Colonic mucosa (tissue), 4 donors: ENCODE measurements at places on chromosomes 7 and 10.

- no peak for DNase-seq
Measured at GRCh38 chr7:48637382-48637781, 287.0 kb upstream of the CDC14C start.

DNA sequence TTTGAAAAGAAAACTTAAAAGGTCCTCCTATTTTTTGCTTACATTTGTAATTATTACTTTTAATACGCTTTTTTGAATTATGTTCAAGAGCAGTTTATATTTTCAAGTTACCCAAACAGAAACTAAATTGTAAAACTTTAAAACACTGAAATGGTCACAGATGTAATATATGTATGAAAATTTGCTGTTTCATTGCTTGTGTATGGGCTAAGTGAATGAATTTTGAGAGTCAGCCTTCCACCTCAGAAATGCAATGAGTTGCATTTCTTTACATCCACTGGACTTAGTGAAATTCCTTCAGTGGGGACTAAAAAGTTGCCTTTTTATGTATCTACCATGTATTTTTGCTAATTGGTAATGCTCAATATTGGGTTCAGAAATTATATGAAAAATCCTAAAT is 1.6 kb downstream of the VPS26A start:
- DNase-seq, result no peak

GRCh38 chr10:71294856-71295255 is 24.2 kb upstream of the SLC29A3 start:
- DNase-seq, result no peak

DNA sequence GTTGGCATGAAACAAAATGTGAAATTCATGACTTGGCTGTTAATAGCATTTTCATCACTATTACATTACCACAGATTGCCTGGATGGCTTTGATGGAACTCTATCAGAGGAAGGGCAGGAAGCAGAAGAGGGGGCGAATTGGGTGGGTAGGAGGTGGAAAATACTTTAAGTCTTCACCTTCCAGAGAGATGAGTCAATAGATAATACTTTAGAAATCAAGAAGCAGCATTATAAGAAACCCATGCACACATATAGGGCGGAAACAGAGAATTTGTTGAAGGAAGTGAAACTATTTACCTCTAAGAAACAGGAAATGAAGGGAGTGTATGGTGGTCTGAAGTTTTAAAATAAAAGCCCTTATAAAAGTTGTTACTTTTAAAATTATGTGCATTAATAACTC is 152.1 kb upstream of the TARP start:
- no peak for DNase-seq

GRCh38 chr7:2621061-2621828 is 10.5 kb upstream of the TTYH3 start:
- DNase-seq, result no peak

GRCh38 chr7:100247152-100247757 is 27.5 kb downstream of the PVRIG start:
- no peak for DNase-seq

- DNase-seq, result peak; percentile 69
Measured at GRCh38 chr7:7681191-7681935, 37.0 kb downstream of the RPA3 start.

- no peak for DNase-seq
Measured at GRCh38 chr7:47677664-47678063, 95.8 kb upstream of the TNS3 start.

- DNase-seq, result no peak
Measured at GRCh38 chr10:30840395-30841050, 191.1 kb downstream of the ZNF438 start.

DNA sequence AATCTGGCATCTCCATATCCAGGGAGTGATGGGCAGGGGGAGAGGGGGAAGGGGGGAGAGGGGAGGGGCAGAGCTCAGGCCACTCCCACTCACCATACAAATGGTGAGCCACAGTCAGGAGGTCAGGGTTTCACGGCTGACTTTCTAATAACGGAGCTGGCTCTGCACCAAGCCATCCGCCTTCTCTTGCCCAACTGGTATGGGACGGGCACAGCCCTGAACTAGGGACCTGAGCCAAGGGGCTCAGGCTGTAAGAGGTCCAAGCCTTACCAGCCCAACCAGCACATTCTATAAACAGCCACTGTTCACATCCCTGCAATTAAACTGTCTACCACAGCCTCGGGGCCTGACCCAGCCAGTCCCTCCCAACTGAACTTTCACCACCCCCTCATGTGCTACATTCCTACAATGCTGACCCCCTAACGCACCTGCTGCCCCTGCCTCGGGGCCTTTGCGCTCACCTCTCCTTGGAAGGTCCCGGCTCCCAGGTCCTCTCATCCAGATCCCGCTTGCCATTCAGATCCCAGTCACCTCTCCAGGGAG is 32.5 kb downstream of the RGS10 start:
- no peak for DNase-seq

- DNase-seq, result no peak
Measured at GRCh38 chr7:23026164-23026563, 12.2 kb upstream of the HYCC1 start.
